Stimulated activated CD4-positive, alpha-beta T cell treated with anti-CD3 and anti-CD28 coated beads, Interleukin-1b, Interleukin-23, amount 100 ng/mL, for 1 hour (primary cell): ENCODE measurements at places on chromosomes 5 and 9.
A peak's percentile ranks its signal among the peaks of the same experiment; 100 is the strongest.

DNA sequence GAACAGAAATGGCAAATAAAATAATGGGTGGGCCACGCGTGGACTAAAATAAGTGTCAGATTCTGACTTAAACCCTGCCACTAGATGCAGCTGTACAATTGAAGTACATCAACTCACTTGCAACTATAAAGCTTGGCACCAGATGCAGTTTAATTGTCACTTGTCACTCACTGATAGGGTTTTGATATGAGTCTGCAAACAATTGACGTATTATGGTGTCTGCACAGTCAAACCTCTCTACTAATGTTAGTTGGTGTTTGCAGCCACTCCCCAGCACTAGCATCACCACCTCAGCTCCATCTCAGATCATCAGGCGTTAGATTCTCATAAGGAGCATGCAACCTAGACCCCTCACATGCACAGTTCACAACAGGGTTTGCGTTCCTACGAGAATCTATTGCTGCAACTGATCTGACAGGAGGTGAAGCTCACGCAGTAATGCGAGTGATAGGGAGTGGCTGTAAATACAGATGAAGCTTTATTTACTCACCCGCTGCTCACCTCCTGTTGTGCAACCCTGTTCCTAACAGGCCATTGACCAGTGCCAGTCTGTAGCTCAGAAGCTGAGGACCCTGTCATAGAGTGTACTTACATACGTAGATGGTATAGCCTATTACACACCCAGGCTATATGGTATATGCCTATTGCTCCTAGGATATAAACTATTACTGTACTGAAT, 72.1 kb upstream of the SEMA6A start:
- DNase-seq: no peak

GRCh38 chr9:127635201-127635735, 23.2 kb downstream of the STXBP1 start:
- no peak for DNase-seq

DNA sequence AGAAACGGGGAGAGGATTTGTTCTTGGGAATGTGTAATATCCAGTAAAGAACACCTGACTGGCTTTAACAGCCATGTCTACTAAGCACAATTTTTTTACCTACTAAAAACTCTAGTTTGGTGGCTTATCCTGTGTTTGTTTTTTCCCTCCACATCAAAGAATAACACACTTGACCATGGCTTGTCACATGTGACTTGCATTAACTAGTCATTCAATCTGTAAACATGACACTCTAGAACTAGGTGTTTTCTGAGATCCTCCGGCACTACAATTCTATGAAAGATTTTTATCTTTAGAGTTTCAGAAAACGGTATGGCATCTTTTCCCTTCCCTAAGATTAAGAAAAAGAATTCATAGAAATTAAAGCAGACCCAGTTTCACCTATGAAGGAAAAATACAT, 103.7 kb downstream of the CEMIP2 start:
- no peak for DNase-seq

- no peak for DNase-seq
These were observed 21.4 kb upstream of the TMEM250 start for GRCh38 chr9:136140046-136140445.

- no peak for DNase-seq
These were observed 455.1 kb upstream of the ZNF608 start for GRCh38 chr5:125201446-125202052.

- peak; percentile 26 for DNase-seq
These were observed 32.9 kb upstream of the STXBP1 start for GRCh38 chr9:127578952-127579853.

- no peak for DNase-seq
These were observed 1.5 kb upstream of the SLC6A19 start for GRCh38 chr5:1199649-1200494.

- no peak for DNase-seq
These were observed 3.8 kb downstream of the MED27 start for GRCh38 chr9:132075853-132076252.

GRCh38 chr9:75046725-75047345, 18.7 kb upstream of the CARNMT1 start:
- no peak for DNase-seq

GRCh38 chr9:70390933-70391341, 23.5 kb downstream of the KLF9 start:
- DNase-seq: no peak

DNA sequence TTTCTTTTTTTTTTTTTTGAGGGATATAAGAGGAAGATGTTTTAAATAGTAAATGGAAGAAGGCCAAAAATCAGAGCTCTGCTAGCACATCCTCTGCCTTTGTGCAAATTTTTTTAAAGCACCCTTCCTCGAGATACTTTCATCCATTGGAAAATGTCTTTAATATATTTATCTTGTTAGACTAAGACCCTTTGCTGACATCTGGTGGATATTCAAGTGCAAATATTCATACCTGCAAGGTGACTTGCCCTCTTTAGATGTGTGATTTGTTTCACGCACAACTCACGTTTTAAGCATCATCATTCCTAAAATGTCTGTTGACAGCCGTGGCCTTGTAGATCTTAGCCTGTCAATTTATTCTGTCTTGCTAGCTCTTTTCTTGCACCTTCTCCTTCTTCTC, 258.5 kb downstream of the AGTPBP1 start:
- DNase-seq: no peak

- DNase-seq: no peak
These were observed 26.9 kb upstream of the ADAM19 start for GRCh38 chr5:157602505-157602904.

DNA sequence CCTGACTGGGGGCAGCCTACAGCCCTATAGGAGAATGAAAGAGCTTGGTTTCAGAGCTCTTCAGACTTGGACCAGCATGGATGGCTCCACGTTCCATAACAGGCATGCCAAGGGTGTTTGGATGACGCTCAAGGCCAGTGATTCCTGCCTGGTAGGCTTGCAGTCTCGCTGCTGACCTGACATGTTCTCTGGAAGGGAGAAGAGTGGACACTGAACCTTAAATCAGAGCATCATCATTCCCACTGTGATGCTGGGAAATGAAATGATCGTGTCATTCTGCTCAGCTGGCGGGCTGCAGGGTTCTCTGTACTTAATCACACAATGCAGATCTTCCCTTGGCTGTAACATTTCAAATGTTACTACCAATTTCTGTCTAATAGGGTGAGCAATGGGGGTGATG, 57.0 kb downstream of the CFAP90 start:
- DNase-seq: no peak

- no peak for DNase-seq
These were observed 11.7 kb upstream of the DOLPP1 start for GRCh38 chr9:129068990-129069861.

GRCh38 chr9:130846487-130847305, 11.6 kb downstream of the ABL1 start:
- DNase-seq: no peak

GRCh38 chr9:130780865-130781504, 54.1 kb upstream of the ABL1 start:
- DNase-seq: no peak

DNA sequence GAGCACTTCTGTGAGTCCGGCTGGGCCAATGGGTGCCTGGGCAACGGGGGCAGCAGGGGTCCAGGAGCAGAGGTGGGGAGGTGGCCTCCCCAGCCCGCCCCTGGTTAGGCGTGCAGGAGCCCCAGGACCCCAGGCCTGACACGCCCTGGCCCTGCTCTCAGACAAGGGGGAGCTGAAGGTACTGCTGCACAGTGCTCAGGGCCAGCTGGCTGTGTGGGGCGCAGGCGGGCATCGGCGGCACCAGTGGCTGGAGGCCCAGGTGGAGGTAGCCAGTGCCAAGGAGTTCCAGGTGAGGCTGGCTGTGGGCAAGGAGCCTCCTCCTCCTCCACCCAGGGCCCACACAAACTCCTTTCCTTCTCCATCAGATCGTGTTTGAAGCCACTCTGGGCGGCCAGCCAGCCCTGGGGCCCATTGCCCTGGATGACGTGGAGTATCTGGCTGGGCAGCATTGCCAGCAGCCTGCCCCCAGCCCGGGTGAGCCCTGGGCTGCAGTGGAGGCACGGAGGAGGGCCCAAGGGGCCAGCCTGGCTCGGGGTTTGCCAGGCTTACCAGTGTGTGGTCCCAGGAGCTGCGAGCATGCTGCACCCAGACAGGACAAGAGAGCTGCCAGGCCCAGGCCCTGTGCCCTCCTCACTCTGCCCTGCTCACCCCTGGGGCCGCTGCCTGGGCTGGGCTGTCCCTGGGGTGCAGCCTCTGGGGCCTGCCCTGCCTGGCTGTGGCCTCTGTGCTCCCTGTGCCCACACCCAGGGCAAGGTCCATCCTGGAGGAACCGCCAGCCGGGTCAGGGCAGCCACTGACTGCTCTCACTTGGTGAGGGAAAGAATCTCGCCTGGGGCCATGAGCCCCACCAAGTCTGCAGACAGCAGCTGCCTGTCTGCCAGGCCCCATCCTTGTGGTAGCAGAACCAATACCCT, 7.0 kb downstream of the MAMDC4 start:
- no peak for DNase-seq

DNA sequence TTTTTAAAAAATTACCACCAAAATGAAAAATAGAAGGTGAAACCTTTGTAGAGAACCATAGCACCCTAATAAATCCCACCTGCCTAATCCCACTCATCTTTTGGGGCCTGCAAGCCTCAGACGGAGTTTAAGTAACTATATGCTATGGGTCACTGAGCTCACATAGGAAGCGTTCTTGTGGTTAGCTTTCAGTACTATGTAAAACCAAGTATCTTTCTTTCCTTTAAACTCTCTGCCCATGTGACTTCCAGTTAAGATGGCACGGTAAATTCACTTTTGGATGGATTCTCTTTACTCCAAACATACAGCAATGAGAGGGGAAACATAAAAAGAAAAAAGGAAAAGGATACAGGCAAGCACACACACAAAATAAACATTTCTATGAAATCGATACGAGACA, 50.9 kb downstream of the FANCC start:
- no peak for DNase-seq

GRCh38 chr5:134592141-134592746, 40.4 kb downstream of the SAR1B start:
- no peak for DNase-seq

DNA sequence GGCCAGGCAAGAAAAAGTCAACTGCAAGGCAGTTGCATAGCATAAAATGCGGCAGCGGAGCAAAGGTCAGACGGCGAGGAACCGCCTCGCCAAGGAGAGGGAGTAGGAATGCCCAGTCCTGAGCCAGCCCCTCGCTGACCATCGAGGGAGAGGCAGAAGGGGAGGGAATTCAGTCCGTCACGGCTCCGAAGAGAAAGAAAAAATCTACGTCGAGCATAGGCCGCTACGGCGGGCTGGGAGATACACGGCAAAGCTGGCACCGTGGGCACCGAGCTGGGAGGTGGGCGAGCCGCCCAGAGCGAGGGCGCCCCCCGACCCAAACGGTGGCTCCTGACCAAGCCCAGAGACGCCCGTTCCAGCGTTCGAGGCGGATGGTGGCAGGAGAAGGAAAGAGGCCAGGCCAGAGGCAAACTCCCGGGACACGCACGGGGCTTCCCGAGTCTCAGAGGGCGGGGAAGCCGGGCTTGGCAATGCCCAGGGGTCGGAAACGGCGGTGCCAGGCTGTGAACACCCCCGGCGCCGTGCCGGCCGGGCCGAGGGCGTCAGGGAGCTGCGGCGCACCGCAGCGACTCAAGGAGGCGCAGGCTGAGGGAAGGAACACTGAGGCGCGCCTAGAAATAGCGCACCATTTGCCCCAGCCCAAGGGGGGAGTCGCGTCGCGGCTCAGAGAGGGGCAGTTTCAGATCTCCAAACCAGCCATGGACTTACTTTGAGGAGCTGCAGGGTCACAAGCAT, 518 bp downstream of the SPRY4 start:
- peak; percentile 12 for DNase-seq

GRCh38 chr9:136339173-136339957, 12.0 kb downstream of the GPSM1 start:
- DNase-seq: no peak
